ENCODE measurements at places on chromosomes 11 and 22. TPM values are rescaled to one million over a fixed set of nuclear protein-coding genes. Genes with fewer than 3 reads are reported as not detected.

GRCh38 chr22:36891646-36892045 is 21.8 kb upstream of the CSF2RB start:
- DNase-seq = no peak

The KDELR3 gene
- 8.5 TPM for polyA plus RNA-seq

DNA sequence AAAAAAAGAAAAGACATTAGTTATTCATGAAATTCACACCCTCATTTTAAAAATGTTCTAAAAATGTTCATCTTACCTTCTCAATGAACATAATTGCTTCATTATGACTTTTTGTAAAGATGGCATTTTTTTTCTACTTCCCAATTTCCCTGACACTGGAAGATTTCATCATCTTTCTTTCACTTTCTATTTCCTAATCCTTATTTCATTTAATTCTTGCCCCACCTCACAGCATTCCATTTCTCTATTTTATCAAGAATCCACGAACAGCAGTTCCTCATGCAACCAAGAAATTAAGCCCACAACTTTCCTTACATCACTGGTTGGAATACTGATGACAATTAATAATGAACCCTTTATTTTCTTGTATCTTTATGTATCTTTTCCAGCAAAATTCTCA is 1.9 kb downstream of the PATL1 start:
- DNase-seq = no peak

DNA sequence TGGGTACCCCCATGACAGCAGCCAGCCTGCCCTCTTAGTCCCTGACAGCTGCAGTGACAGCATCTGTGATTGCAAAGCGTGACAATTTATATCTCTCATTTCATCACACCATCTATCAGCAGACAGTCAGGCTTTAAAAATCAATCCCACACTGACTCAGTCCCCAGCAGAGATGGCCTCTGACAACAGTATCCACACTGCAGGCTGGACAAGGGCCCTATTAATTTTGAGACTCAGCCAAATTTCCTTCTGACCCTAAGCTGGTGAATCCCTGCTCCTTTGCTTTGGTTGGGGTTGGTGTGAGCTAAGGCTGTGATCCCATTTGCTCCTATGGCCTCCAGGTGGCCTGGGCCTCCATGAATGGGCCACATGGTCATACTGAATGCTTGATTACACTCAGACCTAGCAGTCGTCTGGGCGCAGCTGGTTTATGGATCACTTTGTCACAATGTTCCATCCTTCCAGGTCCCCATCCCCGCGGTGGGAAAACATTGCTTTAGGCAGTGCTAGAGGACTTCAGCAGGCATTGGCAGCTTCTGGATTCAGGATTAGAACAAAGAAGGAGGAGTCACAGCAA is 68.2 kb upstream of the B3GAT1 start:
- no peak for DNase-seq
